Natural killer cell treated with Interleukin-12 subunit alpha and Interleukin-12 subunit beta and Interleukin-15 and Interleukin-18, amount 100 ng/mL, for 72 hours (primary cell): ENCODE measurements at places on chromosomes 12 and 14. TPM values are rescaled to one million over a fixed set of nuclear protein-coding genes. Genes with fewer than 3 reads are reported as not detected.

Gene NR1H4
- total RNA-seq = not detected

Gene GYS2
- not detected for total RNA-seq

- no peak for DNase-seq
Measured at GRCh38 chr14:94646481-94646880, 34.3 kb downstream of the SERPINA3 start.

GRCh38 chr14:75310295-75311111 is 31.9 kb downstream of the FOS start:
- DNase-seq = no peak

Gene GALC
- 25.1 TPM for total RNA-seq

DNA sequence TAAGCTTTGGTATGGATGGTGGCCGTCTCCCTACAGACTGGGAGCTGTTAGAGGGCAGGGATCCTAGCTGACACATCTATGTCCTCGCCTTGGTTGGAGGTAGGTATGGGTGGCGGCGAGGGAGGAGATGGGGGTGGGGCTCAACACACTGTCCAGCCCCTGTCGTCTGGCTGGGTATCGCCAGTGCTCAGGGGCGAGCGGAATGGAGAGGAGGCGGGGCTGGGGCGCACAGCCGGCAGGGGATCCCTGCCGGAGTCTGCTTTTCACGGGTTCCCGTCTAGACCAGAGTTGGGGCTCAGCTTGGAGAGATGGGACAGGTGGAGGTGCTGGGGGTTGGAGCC is 16.1 kb downstream of the TAMALIN start:
- DNase-seq = no peak

DNA sequence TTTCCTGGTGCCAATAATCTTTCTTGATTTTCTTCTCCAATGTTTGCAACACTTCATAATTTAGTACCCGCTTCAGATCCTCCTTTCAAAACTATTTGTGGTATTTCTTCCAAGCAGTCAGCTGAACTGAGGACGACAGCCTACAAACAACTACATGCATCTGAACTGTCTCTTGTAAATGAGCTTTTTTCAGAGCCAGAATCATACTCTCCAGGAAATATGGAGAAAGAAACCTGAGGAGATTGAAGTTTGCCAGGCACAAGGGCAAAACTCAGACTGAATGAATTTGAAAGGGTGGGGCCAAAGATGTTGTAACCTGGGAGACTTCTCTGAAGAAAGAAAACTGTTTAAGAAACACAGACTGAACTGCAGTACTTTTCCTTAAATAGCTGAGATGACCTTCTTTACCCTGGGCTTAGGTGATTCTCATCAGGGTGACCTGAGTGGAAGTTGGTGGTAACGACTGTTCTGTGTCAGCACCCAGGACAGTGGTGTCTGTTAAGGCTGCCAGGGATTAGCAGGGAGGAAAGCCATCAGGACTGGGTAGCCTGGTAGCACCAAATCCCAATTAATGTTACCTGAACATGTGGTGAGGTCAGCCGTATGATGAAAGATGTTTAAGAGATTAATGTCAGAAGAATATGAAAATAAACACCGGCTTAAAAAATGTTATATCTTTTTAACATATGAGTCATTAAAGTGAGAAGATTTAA is 95.0 kb downstream of the TGFB3 start:
- DNase-seq = no peak

DNA sequence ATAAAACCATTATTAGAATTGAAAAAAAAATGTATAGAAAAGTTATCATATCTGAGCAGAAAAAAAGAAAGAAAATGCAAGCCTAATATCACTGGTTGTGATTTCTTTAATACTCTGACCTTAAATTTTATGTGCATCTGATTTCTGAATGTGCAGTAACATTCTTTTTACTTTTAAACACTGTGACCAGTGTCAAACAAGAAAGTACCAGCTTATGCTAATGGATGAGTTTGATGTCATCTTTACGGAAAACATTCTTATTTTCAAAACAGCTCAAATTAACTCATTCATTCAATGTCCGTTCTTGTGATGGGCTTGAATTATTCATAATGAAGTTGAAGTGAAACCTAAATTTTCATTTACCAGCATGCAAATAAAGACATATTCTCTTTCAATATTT is at the start of gene TAS2R50:
TAS2R50 (minus strand) TSS at position 101 of the 400 bp plus-strand sequence; CDS start at position 49, 52 bp downstream.
- no peak for DNase-seq

DNA sequence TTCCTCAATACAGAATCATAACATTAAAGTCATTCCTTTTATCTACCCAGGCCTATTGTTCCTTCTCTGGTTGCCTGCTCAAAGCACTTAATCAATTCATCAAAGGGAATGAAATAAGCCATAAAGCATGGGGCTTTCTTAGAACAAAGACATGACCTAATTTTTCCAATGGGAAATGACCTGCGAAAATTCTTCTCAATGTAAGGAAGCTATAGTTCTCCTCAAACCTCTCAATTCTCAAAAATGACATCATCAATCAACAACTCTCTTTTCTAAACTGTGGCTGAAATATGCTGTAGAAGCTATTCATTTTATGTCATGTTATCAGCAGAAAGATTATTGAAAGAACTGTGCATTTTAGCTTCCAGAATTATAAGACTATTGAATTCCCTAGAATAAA is 116.0 kb upstream of the PTPRR start:
- DNase-seq = no peak

- DNase-seq = peak; percentile 78
Measured at GRCh38 chr14:20857630-20858261, 33.4 kb upstream of the RNASE3 start.

DNA sequence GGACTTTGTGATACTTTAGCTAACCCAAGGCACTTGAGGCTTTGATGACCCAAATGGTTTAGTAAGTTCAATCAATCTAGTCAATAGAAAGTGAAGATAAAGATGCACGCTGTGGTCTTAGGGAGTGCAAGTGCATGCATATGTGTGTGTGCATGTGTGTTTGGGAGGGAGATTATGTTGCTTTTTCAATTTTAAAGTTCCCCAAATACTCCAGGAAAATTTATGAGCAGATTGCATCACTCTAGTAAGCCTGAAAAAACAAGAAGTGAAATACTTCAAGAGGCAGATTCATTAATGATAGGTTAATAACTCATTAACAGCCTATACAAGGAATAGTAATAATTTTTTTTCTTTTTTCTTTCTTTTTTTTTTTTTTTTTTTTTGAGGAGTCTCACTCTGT is 12.4 kb upstream of the SIX1 start:
- no peak for DNase-seq

DNA sequence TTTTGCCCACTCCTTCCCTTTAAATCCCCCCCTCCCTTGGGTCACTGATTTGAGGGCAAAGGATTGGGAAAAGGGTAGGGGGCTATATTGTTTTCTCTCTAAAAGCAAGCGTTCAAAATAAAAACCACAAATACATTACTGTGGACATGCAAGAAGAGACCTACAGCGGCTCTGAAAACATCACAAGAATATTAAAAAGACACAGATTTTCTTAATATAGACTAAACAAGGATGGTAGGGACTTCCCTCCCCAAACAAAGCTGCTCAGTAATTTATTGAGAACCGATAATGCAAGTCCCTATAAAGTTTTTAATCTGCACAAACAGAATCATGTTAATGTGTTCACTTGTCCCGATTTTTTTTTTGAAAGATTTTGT is 12.9 kb downstream of the TBX3 start:
- DNase-seq = no peak

Gene NR4A1
- total RNA-seq = 4.0 TPM

Gene SPX
- 0.61 TPM for total RNA-seq

DNA sequence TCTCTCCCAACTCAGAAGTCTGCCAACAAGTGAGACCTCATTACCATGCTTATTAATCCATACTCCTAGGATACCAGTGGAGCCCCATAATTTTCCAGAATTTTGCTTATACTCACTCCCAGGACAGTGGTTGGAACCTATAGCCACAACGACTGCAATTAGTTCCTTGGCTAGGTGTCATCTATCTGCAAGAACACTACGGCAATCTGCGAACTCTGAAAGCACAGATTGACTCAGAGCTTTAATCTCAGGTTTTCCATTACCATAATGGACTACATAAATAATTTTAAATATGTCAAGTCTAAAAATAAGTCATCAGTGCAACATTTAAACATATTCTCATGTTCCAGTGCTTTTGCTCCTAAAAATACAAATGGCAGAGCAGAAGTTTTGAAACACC is 33.4 kb downstream of the TMTC3 start:
- no peak for DNase-seq

DNA sequence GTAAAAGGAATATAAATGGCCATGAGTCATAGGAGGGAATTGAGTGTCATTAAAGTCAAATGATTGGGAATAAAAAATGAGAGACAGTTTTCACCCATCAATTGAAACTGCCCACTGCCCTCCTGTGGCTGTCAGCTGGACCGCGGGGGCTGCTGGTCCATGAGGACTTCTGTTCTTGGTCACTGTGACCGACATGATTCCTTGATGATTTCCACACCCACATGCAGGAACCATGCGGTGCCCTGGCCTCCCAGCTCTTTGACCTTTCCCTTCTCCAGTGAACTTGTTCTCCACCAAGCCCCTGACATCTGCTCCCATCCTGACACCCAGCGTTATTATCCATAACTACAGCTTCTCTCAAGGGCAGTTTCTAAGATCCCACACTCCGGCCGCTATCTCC is 48.4 kb downstream of the C12orf75 start:
- no peak for DNase-seq

Gene RNF212B
- total RNA-seq = not detected

Gene USP44
- total RNA-seq = 0.59 TPM

Gene SMCO2
- 1.0 TPM for total RNA-seq

DNA sequence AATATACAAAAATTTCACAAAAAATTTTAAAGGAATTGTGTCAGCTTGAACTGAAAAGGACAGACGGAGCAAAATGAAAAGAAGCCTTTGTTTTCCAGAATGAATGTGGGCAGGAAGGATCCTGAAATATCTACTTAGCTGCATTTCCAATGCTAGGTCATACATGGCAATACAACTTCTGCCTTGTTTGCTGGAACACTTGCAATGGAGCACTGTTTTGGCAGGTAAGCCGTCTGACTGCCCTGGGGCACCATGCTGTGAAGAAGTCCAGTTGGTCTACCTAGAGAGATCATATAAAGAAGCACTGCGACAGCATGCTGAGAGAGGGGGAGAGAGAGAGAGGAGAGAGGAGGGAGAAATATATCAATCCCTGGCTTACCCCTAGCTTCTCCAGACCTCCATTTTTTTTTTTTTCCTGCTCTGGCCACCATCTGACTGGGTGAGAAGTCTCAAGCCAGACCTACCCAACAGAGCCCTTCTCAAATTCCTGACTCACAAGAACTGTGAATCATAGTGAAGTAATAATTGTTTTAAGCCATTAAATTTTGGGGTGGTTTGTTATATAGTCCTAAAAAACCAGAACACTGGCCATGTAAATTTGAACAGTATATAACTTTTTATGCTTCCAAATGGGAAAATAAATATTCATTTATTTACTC is 97.1 kb upstream of the PRICKLE1 start:
- DNase-seq = no peak

- no peak for DNase-seq
Measured at GRCh38 chr12:4566474-4566873, 4.5 kb downstream of the DYRK4 start.

DNA sequence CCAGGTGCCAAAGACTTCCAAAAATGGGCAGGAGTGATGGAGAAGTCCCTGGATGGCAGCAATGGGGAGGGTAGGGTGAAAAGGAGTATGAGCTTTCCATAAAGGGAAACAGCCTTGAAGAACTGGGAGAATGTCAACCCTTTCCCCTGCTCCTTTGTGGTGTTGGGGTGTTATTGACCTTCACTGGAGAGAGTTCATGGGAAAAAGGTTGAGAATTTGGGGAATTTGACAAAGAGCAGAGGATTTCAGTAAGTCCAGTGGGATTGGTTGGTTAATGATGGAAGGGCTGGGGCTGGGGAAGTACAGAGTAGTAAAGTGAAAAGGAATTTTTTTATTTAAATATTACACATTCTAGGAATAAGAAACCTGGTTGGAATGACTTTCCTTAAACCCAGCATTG is 116.6 kb downstream of the ERC1 start:
- DNase-seq = no peak

GRCh38 chr14:40762685-40763084 is 844.0 kb upstream of the LRFN5 start:
- no peak for DNase-seq

DNA sequence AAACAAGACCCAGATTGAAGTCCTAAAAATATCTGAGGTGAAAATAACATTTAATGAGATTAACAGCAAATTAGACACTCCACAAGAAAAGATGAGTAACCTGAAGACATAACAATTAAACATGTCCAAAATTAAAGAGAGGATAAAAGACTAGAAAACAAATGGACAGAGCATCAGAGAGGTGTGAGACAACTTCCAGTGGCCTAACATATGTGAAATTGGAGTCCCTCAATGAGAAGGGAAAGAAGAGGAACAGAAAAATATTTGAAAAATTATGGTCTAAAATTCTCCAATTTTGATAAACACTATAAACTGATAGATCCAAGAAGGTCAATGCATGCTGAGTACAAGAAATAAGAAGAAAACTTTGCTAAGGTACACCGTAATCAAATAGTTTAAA is 151.9 kb downstream of the KITLG start:
- DNase-seq = no peak
